ENCODE measurements at places on chromosomes 16 and 17. TPM values are rescaled to one million over a fixed set of nuclear protein-coding genes. Genes with fewer than 3 reads are reported as not detected.

GRCh38 chr16:62404842-62405611, 368.8 kb upstream of the CDH8 start:
- no peak for DNase-seq

DNA sequence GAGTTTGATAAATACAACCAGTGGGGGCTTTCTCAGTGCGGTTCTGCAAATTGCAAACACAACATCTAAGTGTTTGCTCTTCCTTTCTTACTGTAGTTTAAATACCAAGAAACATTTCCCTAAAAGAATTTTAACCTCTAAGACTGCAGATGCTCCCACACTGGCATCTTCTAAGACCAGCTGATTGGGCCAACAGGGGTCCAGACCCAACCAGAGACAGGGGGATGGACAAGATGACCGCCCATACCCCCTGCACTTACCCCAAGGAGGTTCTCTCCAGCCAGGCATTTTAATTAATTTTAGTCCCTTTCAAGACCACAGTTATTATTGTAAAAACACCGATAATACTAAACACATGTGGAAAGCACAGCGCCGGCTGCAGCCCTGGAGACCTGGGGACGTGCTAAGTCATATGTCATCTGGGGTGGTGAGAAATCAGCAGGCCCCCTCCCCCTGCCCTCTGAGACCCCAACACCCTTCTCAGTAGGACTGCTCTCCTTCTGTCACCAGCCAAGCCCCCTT, 242.3 kb downstream of the SOX9 start:
- DNase-seq: no peak

CFAP97D1 gene
- total RNA-seq: 0.26 TPM

GRCh38 chr17:27338536-27338985, 44.6 kb downstream of the WSB1 start:
- DNase-seq: no peak

SMIM22 gene
- 291 TPM for total RNA-seq

GRCh38 chr16:24526701-24527495, 12.5 kb upstream of the RBBP6 start:
- DNase-seq: no peak

GRCh38 chr16:66622863-66623262, 18.4 kb downstream of the CMTM3 start:
- DNase-seq: no peak

DNA sequence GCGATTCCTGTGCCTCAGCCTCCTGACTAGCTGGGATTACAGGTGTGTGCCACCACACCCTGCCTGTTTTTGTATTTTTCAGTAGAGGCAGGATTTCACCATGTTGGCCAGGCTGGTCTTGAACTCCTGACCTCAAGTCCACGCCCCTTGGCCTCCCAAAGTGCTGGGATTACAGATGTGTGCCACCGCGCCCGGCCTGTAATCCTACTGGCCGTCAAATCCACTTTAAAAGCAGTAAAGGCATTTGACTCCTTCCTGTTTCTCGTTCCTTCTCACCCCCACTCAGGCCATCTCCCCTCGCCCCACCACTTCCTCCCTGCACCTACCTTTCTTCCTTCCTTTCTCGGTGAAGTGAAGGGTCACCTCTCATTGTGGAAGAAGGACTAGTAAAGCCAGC, 69.4 kb upstream of the CREBBP start:
- DNase-seq: no peak

- no peak for DNase-seq
Observed at GRCh38 chr16:10992112-10992511, 47.7 kb downstream of the CLEC16A start.

DNA sequence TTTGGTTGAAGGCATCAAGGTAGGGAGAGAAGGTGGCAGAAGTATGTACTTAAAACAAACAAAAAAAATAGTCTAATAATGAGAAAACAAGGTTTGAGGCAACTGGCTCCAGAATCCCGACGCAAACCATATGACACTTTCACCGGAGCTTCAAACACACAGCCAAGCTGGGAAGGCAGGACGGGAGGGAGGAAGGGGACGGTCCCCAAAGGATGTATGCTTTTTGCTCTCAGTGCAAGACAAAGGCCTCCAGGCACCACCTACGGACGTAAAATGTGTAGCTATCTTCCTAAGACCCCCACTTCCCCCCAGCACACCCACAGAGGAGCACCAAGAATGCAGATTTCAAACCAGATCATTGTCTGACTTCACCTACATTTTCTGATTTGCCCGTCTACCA, 102.3 kb downstream of the ZFHX3 start:
- no peak for DNase-seq

CSF3 gene
- not detected for total RNA-seq

GRCh38 chr17:47654991-47655390, 5.3 kb downstream of the KPNB1 start:
- no peak for DNase-seq

DNA sequence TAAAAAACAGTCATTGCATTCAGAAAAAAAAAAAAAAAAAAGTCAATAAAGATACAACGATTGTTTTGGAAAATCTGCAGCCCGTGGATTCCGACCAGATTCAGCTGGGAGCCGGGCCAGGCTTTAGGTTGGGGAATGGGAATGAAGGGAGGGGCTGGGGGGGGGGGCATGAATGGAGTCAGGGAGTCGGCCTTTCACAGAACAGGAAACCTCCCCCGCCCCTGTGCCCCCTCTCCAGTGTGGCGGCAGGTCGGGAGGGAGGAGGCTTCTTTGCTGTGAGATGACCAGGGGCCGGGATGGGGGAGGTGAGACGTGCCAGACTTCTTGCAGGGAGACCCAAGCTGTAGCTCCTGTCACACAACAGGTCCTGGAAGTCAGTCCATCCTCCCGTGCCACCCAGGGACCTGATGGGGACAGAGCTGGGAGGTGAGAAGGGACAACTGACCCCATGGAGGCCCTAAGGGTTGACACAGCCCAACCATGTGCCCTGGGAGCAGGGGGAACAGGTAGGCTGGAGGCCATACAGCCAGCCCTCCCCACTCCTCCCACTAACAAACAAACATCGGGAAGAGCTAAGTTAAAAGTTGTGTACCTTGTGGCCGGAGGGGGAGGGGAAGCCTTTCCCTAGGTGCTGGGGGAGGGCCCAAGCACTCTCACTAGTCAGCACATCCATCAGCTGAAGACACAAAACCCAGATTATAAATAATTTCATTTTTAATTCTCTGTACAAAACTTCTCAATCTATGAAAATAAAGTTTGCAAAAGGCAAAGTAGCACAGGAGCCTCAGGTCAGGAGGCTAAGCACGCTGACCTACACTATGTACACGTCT, 25.2 kb downstream of the SREBF1 start:
- peak; percentile 58 for DNase-seq

DNA sequence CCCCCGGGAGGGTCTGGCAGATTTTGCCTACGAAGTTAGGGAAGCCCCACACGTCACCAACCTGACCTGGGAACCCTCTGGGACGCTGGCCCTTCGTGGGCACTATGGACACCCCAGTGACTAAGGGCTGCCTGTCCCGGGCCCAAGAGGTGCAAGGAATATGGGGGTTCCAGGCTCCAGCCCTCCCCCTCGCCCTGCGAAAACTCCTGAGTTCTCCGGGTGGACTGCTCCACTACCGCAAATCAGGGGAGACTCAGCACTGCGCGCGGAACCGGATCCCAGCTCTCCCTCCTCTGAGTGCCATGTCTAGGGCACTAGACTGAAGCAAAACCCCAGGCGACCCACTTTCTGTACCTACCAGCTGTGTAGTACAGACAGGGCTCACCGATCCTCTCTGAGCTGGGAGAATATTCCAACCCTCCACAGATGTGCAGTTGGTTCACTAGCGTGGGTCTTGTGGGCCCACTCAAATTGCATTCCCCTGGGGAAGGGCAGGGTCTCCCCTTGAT, at the start of gene ARL5C:
TSS of gene ARL5C (minus strand) at position 321 of the 509 bp plus-strand sequence. CDS start 401 bp downstream, outside the sequence.
- no peak for DNase-seq

GRCh38 chr17:78121801-78122215, 6.7 kb downstream of the TMC6 start:
- no peak for DNase-seq

DNA sequence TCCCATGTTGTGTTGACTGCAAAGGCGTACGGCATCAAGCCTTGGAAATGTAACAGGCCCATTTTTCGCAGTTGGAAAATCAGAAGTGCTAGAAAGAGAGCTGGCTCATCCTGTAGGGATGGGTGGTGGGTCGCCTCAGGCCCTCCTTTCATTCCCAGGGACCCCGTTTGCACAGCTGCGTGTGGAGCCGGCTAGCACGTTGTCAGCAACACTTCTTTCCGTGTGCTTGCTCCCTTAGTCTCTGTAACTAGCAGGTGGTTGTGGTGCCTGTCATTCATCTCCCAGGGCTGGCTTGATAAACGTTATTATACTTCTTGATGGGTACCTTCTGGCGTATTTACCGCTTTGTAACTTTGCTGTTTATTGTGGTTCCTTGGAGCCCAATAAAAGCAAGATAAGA, 239.0 kb upstream of the CACNG5 start:
- DNase-seq: no peak

DNA sequence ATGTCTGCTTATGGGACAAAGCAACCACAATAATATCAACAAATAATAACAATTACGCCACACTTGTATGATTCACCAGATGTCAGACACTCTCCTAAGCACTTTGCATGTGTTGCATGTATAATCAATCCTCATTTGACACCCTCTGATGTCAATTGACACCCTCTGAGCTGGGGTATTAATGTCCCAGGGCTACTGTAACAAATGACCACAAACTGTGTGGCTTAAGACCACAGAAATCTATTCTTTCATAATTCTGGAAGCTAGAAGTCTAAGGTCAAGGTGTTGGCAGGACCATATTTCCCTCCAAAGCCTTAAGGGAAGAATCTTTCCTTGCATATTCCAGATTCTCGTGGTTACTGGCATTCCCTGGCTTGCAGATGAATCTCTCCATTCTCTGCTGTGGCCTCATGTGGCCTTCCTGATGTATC, 112.7 kb downstream of the NPIPB5 start:
- no peak for DNase-seq

DNA sequence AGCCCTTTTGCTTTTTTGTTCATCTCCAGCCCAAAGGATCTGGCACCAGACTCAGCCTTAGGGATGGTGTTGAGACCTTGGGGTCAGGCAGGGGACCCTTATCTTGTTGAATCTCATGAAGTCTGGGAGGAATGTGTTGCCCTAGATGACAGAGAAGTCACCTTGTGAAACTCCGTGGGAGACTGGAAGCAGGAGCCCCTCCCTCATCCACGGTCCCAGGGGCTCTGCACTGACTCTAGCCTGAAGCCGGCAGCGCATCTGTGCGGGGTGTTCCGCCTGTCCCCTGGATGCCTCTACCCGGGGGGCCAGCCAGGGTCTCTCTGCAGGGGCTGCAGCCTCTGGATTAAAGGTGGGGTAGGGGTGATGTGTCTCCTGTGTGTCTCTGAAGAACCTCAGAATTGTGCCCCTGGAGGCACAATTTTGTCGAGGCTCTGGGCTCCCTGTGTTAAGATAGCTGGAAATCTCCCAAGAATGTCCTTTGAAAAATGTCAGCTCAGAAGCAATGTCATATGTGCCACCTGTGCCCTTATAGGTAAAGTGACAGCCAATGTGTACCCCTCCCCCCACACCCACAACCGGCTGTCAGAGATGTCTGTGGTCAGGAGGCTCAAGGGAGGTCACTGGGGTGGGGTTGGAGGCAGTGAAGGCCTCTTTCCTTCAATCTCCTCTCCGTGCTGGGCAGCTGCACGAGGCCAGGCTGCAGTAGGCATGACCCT, 32.1 kb upstream of the CDC42EP4 start:
- DNase-seq: no peak

GRCh38 chr16:88956546-88957432, 20.2 kb downstream of the CBFA2T3 start:
- DNase-seq: no peak

DNA sequence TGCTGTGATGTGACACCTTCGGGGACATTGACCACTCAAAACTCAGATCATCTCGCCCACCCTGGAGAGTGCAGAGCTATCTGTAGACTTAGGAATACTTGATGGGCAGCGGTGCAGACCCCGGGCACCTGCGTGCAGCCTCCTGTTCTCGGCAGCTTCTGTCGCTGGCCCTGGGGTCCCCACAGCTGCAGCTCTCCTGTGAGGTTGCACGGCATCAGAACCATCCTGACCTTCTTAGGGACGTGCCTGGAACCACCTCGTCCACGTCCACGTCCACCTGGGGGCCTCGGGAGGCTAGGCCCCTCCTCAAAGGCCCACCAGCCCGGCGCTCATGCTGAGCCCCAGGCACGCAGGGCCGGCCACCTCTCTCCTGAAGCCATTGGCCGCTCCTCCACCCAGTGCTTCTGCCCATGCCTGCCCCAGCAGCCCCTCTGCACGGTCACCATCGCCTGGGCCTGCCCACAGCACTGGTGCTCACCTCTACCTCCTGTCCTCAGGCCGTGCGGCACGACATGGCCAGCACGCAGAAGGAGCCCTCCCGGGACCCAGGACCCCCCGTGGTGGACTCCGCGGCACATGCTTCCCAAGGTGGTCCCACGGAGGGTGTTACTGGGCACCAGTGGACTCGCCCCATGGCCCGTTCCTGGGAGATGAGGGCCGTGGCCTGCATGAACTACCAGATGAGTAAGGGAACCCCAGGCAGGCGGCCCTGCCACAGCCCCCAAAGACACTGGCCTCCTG, 2.3 kb upstream of the WFIKKN1 start:
- no peak for DNase-seq

C17orf50 gene
- not detected for total RNA-seq

TSPAN10 gene
- total RNA-seq: 0.10 TPM

- DNase-seq: peak; percentile 27
Observed at GRCh38 chr17:17300624-17301568, 2.3 kb upstream of the NT5M start.

DNA sequence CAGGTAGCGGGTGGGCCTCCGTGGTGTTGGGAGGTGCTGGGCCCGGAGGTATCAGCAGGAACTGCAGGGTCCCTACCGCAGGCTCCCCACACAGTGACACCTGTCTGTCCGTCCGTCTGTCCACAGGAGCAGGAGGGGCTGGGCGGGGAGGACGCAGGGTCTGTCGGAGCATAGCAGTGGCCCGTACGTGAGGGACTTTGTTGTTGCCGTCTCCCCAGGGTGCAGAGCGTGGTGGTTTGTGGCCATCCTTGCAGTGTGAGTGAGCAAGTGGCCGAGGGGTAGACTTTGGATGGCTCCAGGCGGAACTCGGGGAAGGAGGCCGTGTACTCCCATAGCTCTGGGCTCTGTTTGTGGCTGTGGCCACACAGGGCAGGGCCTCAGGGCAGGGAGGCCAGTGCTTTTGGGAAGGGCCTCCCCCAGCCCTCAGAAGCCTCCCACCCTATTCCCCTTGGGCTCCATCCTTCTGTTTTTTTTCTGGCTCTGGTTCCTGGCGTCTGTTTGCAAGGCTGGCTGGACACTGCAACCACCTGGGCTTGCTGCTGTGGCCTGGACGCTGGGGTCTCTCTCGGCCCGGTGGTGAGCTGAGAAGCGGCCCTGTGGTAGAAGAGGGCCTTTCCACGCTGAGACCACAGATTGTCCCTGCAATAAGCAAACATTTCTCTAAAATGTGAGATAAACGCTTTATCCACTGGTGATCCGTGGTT, 41.0 kb upstream of the ZNF750 start:
- DNase-seq: no peak

- no peak for DNase-seq
Observed at GRCh38 chr17:28334171-28334570, 1.1 kb downstream of the IFT20 start.

ZG16B gene
- total RNA-seq: 16.1 TPM

GRCh38 chr16:61872778-61873119, 163.5 kb downstream of the CDH8 start:
- DNase-seq: no peak

- no peak for DNase-seq
Observed at GRCh38 chr16:84810518-84811273, 9.1 kb upstream of the CRISPLD2 start.

NPIPB9 gene
- not detected for total RNA-seq
